ENCODE measurements at places on chromosomes 7 and 10. TPM values are rescaled to one million over a fixed set of nuclear protein-coding genes. Genes with fewer than 3 reads are reported as not detected.

MKI67 gene
- 0.88 TPM for total RNA-seq

CRCP gene
- 8.5 TPM for total RNA-seq

SDHAF3 gene
- 10.3 TPM for total RNA-seq

DDC gene
- not detected for total RNA-seq

CRYGN gene
- total RNA-seq = 0.73 TPM

DNA sequence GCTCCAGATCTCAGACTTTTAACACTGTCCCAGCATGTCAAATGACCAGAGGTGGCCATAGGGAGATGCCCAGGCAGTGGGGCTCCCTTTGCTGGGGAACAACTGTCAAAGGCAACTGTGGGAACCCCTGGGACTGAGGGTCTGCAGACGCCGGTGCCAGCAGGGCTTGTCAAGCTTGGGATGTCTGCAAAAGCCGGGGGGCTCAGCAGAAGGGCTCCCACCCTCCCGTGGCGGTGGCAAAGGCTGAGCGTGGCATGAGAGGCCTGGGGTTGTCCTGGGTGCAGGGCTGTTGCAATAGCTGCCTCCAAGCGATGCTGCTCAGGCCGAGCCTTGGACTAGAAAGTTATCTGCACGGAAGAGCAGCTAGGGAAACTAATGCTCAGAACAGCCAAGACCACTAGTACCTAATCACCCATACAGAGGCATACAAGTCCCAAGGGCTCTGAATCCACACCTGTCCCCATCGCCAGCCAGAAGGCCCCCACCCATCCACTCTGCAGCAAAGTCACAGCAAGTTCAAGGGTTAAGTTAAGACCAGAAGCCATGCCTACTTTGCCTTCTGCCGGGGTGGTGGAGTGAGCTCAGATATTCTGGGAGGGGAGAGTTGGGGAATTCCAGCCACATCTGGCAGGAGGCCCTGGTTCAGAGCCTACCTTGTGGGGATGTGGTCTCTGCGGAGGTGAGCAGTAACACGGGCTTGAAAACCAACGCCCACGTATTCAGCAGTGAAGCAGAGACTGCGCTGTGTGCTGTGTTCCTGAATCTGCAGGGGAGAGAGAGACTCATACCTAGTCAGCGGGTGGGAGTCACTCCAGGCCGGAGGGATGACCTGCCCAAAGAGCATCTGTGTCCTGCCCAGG lies 4.6 kb downstream of the SH2B2 start:
- no peak for DNase-seq

DNA sequence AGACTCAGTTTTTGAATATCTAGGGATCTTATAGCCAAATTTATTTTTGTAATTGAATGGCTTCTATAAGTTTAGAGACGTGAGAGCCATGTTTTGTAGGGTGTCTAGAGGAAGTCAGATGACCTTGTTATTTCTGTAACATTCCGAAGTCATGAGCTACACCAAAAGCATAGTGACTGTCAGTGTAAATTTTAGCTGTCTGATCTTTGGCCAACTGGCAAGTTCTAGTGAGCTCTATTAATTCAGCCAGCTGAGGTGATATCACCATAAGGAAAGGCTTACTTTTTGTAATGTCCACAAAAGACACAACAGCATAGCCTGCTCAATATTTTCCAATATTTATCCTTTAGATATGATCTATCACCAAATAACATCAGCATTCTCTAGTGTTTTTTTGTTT lies 9.9 kb upstream of the NT5C3A start:
- DNase-seq = no peak

GRCh38 chr7:148332191-148333186 lies 258.1 kb upstream of the C7orf33 start:
- no peak for DNase-seq

DNA sequence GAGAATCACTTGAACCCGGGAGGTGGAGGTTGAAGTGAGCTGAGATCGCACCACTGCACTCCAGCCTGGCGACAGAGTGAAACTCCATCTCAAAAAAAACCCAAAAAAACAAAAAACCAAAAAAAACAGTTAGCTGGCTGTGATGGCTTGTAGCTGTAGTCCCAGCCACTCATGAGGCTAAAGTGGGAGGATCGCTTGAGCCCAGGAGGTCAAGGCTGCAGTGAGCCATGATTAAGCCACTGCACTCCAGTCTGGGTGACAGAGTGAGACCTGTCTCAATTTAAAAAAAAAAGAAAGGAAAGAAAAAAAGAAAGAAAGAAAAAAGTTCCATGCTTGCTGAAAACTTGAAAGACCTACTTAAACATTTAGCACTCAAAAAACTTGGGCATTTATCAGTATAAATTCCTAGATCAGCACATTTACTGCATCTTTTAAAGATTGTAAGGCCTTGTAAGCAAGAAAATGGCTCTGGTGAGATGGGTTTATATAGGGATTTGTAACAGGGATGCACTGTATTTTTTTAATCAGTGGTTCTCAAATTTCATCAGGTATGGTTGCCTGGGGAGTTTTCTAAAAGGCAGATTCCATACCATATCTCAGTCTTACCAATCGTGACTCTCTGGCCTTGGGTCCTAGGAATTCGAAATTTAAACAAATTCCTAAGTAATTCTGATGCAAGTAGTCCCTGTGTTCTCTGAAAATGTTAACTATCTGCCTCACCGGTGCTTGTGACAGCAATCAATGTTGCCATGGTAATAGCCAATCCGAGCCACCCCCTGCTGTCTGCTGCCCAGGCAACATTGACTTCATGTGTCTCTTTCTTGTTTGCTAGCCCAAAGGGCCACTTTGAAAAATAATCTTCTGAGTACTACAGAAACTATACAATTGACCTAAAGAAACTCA lies 11.5 kb upstream of the NT5C2 start:
- no peak for DNase-seq

DNA sequence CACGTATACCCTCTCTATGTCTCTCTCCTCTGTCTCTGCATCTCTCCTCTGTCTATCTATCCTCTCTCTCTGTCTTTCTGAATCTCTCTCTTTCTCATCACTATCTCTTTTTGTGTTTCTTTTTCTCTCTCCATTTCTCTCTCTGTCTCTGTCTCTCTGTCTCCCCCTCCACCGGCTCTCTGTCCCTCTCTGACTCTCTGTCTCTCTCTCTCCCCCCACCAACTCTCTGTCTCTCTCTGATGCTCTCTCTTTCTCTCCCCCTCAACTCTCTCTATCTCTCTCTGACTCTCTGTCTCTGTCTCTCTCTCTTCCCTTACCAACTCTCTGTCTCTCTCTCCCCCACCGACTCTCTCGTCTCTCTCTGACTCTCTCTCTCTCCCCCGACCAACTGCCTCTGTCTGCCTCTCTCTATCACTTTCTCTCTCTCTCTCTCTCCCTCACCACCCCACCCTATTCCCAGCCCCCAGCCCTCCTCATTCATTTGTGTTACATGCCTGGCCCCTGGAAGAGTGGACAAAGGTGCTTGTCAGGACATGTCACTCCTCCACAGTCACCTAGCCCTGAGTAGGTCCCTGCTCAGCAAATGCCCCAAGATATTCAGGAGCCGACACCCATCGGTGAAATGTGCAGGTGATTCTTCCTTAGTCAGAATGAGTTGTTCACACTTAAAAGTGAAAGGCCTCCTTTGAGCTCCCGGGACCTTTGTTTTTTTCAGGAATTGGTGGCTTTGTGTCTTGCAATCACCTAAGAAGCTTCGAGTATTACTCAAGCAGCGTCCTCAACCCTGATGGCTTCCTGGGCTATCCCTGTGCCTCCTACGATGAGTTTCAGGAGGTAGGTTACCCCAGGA lies 13.6 kb downstream of the PNLIPRP2 start:
- DNase-seq = no peak

- DNase-seq = peak; percentile 18
These were observed 75.9 kb downstream of the SORBS1 start for GRCh38 chr10:95485056-95485844.

GRCh38 chr10:5960070-5960972 lies 17.0 kb downstream of the IL15RA start:
- DNase-seq = peak; percentile 54

DNA sequence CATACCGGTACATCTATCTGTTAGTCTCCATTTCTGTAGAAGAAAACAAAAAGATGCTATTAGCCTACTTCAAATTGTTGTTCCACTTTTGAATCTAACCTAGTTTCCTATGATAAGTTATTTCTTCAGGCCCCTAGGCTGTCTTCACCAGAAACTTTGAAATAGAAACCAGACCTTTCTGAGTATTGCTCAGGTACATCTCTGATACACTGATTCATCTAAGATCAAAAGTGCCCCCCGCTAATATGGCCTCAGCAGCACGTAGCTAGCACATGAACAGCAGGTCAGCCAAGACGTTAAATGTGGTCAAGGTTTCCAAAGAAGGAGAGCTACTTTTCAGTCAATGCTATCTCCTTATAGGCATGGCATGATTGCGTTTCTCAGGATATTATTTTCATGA lies 23.6 kb downstream of the CTAGE6 start:
- no peak for DNase-seq

GRCh38 chr7:40147371-40148246 lies 12.8 kb downstream of the SUGCT start:
- no peak for DNase-seq

- DNase-seq = no peak
These were observed 234.3 kb downstream of the LRMDA start for GRCh38 chr10:75665707-75666106.
